ENCODE measurements at places on chromosomes 7 and 10.

- DNase-seq, result no peak
These were observed 37.1 kb downstream of the COL13A1 start for GRCh38 chr10:69838853-69839252.

- no peak for DNase-seq
These were observed 36.5 kb downstream of the SEMA3C start for GRCh38 chr7:80882213-80882801.

GRCh38 chr7:30433082-30433481, 45.5 kb downstream of the NOD1 start:
- DNase-seq, result no peak

DNA sequence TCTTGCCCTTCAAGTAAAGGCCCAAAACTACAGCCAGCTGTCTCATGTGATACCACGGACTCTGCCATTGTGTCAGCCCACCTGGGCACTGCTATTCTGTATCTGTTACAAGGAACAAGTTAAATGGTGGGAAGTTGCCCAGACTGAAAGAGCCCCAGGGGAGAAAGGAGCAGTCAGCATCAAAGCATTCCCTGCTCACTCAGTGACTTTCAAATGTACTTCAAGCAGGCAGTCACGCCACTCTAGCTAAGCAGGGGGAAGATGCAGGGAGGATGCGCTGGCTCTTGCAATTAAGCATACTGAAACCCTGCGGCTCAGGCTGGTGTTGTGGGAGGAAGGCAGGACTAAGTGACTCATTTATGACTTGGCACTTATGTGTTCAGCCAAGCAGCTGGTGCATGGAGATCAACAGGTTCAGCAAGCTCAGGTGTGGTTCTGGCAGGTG, 1249.6 kb downstream of the TYW1 start:
- no peak for DNase-seq

GRCh38 chr10:87750817-87751216, 67.2 kb downstream of the ATAD1 start:
- no peak for DNase-seq

DNA sequence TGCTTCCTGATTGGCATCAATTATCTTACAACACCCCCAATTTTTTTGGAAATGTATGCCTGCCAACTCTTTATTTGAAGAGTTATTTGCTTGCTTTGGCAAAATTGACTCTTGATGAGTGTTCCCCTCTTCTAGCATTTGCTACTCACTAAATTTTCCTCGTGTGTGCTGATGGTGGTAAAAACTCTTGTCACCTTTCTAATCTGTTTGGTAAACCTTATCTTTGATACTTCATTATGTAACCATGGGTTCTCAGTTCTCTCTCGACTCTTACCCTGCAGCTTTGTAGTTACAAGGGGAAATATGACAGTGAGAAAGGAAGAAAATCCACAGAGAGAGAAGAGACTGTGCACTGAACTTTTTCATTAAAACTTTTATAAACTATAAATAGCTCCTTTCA, 102.5 kb downstream of the CDK14 start:
- no peak for DNase-seq

DNA sequence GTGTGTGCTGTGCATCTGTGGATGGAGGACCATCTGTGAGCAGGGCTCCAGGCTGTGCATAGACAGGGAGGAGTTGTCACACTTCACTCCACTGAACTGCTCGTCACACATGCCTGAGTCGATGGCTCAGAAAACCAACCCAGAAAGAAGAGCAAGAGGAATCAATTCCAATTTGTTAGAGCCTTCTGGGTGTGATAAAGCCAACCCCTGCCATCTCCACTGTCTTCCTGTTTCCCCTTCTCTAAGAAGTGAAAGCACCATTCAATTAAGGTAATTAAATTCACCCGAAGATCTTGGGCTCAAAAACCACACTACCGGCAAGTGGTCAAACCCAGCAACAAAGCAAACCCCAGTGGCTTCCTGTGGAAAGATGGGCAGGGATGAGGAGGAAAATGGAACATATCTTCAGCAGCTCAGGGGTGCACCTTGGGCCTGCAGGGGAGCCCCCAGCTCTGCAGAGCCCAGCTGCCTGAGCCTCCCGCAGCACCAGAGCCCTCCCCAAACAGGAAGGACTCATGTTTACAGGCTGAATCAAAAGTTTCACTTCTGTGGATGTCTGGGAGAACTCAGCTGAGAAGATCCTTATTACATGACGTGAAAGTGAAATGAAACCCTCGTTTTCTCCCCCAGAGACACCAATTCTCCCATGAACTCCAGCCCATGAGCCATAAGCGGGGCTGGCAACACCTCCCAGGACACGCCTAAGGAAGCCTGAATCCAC, 10.9 kb downstream of the C10orf71 start:
- DNase-seq, result no peak
